ENCODE measurements at places on chromosomes 2 and 18. TPM values are rescaled to one million over a fixed set of nuclear protein-coding genes. Genes with fewer than 3 reads are reported as not detected.

Gene ST6GAL2
- 15.6 TPM for total RNA-seq

GRCh38 chr2:10352361-10352760 is 49.7 kb downstream of the HPCAL1 start:
- no peak overlapping the region for H3K27ac ChIP-seq
- H3K27me3 ChIP-seq: no peaks in the 10 kb centered on the region
- H3K36me3 ChIP-seq: no peaks in the 10 kb centered on the region
- no peak overlapping the region for H3K4me3 ChIP-seq
- H3K4me1 ChIP-seq: no peaks in the 10 kb centered on the region

Gene EML6
- 1.1 TPM for total RNA-seq

Gene NOSTRIN
- total RNA-seq: 0.42 TPM

DNA sequence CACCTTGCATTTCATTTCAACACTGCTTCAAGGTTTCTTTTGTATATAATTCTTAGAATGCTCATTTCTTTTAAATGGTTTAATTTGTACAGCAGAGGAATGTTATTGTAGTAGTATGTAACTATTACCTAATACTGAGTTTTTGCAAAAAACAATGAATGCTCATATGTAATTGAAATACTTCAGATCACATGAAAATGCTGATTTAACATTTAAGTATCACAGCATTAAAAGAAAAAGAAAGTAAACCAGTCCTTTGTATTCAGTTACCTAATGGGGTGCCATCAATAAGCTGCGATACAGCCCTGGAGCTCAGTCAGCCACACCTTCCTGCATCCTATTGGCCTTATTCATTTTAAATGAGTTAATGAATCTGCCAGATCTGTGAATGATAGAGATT is 45.3 kb upstream of the ITM2C start:
- H3K4me3 ChIP-seq: no peak overlapping the region
- H3K27me3 ChIP-seq: no peaks in the 10 kb centered on the region
- no peak overlapping the region for H3K27ac ChIP-seq
- DNase-seq: no peak

Gene SGO2
- total RNA-seq: 18.4 TPM

DNA sequence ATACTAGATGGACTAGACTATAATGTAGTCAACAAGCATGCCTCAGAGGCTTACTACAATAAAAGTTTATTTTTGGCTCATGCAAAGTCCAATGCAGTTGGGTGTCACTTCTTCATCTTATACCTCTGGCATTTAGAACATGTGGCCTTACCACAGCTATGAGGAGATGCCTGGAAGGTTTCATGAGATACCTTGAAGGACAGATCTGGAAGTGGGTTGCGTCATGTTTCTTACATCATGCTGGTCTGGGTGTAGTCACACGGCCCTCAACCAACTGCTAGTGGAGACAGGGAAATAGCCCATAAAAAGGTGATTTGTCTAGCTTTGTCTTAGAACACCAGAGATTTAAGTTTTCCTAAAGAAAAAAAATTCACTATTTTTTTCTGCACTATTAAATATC is 91.7 kb upstream of the MMADHC start:
- DNase-seq: no peak
- H3K27ac ChIP-seq: no peak overlapping the region
- no peak overlapping the region for H3K4me3 ChIP-seq
- H3K36me3 ChIP-seq: no peaks in the 10 kb centered on the region
- peaks cover 5% of the 10 kb centered on the region for H3K4me1 ChIP-seq
- no peaks in the 10 kb centered on the region for H3K27me3 ChIP-seq

GRCh38 chr2:24466871-24467870 is 23.9 kb upstream of the NCOA1 start:
- DNase-seq: no peak
- H3K27ac ChIP-seq: no peak overlapping the region
- peaks cover 47% of the 10 kb centered on the region for H3K27me3 ChIP-seq
- H3K36me3 ChIP-seq: no peaks in the 10 kb centered on the region

DNA sequence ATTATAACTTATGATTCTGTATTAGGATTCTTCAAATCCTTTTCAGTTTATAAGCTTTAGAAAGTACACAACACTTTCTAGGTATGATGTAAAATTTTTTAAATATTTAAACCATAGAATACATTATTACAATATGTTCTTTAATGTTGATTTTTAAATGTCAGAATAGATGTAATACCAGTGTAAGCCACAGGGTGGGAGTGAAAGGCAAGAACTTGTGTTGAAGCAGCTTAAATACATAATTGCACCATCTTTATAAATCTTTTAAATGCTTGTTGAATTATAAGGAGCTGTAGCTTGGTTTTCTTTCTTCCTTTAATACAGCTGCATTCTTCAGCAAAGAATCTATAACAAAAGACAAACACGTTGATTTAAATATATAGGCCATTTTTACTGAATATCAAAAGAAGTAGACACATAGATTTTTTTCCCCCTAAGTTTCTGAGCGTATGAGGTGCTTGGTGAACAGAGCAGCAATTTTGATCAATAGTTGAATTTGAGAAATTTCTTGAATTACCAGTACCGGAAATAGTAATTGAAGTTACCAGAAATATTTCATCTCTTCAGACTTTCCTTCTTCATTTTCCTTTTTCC is 63.0 kb downstream of the TANK start:
- no peak for DNase-seq
- no peak overlapping the region for H3K4me3 ChIP-seq
- H3K27me3 ChIP-seq: no peaks in the 10 kb centered on the region
- H3K36me3 ChIP-seq: peaks cover 10% of the 10 kb centered on the region
- H3K27ac ChIP-seq: no peak overlapping the region

DNA sequence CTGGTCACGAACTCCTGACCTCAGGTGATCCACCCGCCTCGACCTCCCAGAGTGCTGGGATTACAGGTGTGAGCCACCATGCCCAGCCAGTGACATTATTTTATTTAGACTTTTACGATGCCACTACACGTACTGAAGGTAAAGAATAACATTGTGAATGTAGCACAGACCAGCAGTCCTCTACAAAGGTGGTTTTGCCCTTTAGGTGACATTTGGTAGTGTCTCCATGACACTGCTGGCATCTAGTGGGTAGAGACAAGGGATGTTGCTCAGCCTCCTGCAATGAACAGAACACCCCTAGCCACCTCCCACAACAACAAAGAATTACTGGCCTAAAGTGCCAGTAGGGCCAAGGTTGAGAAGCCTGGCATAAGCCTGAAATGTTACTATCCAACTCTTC is 69.5 kb downstream of the MYOM1 start:
- H3K27me3 ChIP-seq: no peaks in the 10 kb centered on the region
- no peak overlapping the region for H3K27ac ChIP-seq
- DNase-seq: no peak
- H3K36me3 ChIP-seq: no peaks in the 10 kb centered on the region

Gene TSPYL6
- total RNA-seq: not detected

GRCh38 chr18:67359873-67360838 is 156.4 kb downstream of the DSEL start:
- no peaks in the 10 kb centered on the region for H3K36me3 ChIP-seq
- H3K4me3 ChIP-seq: no peak overlapping the region
- no peak for DNase-seq
- no peak overlapping the region for H3K27ac ChIP-seq
- no peaks in the 10 kb centered on the region for H3K27me3 ChIP-seq

DNA sequence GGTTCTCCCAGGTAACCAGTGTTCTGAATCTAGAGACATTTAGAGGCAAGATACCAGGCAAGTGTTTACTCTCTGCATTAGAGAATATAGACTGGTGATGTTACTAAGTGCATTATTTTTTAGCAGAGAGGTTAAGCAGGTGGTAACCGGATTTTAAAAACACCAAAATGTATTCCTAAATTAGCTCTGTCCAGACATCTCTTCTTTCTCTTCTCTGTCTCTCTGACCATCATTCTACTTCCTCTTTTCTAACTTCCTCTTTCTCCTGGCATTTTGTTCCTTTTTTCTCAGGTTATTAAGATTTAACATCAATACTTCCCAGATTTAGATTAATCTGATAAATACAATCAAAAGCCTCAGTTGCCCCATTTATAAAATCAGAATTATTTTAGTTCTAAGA is 31.7 kb upstream of the DYNC1I2 start:
- no peak overlapping the region for H3K27ac ChIP-seq
- no peaks in the 10 kb centered on the region for H3K4me1 ChIP-seq
- no peaks in the 10 kb centered on the region for H3K27me3 ChIP-seq

Gene CACNB4
- total RNA-seq: 0.59 TPM

Gene NEURL3
- not detected for total RNA-seq

DNA sequence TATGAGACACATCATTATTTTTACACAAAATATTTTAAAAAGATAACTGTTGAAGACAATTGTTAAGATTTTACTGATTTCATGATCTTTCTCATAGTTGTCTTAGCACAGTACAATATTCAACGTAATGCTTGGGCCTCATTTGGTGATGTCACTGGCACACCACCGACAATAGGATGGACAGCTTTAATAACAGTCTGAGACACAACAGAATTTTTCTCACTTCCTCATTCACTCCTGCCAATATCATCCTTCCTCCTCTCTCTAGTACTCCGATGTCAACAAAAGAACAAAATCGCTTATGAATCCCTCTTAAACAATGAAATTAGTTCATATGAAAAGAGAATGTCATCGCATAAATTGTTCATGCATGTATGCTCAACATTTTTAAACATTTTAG is 461.9 kb upstream of the CDH7 start:
- no peak for DNase-seq
- no peaks in the 10 kb centered on the region for H3K4me1 ChIP-seq
- H3K36me3 ChIP-seq: no peaks in the 10 kb centered on the region
- H3K4me3 ChIP-seq: no peak overlapping the region
- no peak overlapping the region for H3K27ac ChIP-seq

Gene ELOA2
- total RNA-seq: not detected

DNA sequence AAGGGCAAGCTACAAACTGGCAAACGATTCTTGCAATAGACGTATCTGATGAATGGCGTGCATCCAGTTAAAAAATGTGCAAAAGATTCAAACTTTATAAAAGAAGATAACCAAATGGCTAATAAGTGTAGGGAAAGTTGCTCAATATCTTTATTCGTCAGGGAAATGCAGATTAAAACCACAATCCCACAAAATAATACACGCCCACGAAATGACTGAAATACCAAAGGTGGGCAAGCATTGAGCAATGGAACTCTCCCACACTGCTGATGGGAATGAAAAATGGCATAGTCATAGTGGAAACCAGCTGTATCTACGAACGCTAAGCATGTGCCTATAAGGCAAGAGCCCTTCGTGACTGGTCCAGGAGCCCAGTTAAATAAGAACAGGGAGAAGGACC is 168.6 kb upstream of the SIX2 start:
- H3K27me3 ChIP-seq: peaks cover 32% of the 10 kb centered on the region
- H3K4me1 ChIP-seq: no peaks in the 10 kb centered on the region
- no peak overlapping the region for H3K27ac ChIP-seq
- no peak overlapping the region for H3K4me3 ChIP-seq
- DNase-seq: no peak

GRCh38 chr2:205482399-205483081 is 199.8 kb upstream of the NRP2 start:
- H3K4me3 ChIP-seq: no peak overlapping the region
- no peaks in the 10 kb centered on the region for H3K36me3 ChIP-seq
- DNase-seq: peak; percentile 52
- H3K27me3 ChIP-seq: no peaks in the 10 kb centered on the region

DNA sequence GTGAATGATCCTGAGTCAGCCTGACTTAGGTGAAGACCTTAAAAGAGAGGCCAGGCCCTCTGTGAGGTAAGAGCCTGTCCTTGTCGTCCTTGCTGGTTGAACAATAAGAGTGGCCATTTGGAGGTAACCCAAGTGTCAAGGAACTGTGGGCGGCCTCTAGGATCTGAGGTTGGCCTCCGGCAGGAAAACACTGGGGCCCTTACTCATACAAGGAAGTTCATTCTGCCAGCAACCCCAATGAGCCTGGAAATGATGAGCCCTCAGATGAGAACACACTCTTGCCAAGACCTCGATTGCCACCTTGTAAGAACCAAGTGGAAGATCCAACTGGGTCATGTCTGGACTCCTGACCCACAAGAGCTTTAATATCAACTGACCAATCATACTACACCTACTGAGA is 95.5 kb upstream of the LRATD1 start:
- H3K36me3 ChIP-seq: no peaks in the 10 kb centered on the region
- DNase-seq: no peak
- no peak overlapping the region for H3K27ac ChIP-seq
- no peaks in the 10 kb centered on the region for H3K4me1 ChIP-seq
- H3K27me3 ChIP-seq: no peaks in the 10 kb centered on the region

DNA sequence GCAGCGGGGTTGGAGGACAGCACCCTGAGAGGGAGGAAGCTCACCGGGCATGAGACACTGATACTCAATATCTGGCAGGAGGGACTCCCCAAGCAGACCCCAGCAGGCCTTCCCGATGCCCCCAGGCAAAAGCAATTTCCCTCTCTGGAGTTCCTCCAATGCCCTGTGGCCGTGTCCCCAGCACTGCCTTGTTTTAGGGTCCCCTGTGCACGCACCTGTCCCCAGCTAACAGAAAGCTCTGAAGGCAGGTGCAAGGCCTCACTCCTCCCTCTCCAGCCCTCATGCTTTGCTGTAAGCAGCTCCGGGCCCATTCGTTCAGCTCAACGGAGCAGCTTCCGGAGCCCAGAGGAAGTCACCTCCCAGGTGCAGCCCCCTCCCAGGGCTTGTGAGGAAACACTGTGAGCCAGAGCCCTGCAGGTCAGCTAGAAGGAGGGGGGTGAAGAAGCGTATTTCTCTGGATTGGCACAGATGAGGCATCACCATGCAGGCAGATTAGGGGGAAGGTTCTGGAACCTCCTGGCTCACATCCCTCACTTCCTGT is 50.3 kb upstream of the ID2 start:
- no peak overlapping the region for H3K4me3 ChIP-seq
- no peaks in the 10 kb centered on the region for H3K36me3 ChIP-seq
- H3K27ac ChIP-seq: no peak overlapping the region
- DNase-seq: no peak
- peaks cover 5% of the 10 kb centered on the region for H3K4me1 ChIP-seq
